ENCODE measurements at places on chromosomes 12 and 14. TPM values are rescaled to one million over a fixed set of nuclear protein-coding genes. Genes with fewer than 3 reads are reported as not detected.
A peak's percentile ranks its signal among the peaks of the same experiment; 100 is the strongest.

GRCh38 chr14:105929327-105930081 is 403.1 kb downstream of the TMEM121 start:
- DNase-seq, result no peak

DNA sequence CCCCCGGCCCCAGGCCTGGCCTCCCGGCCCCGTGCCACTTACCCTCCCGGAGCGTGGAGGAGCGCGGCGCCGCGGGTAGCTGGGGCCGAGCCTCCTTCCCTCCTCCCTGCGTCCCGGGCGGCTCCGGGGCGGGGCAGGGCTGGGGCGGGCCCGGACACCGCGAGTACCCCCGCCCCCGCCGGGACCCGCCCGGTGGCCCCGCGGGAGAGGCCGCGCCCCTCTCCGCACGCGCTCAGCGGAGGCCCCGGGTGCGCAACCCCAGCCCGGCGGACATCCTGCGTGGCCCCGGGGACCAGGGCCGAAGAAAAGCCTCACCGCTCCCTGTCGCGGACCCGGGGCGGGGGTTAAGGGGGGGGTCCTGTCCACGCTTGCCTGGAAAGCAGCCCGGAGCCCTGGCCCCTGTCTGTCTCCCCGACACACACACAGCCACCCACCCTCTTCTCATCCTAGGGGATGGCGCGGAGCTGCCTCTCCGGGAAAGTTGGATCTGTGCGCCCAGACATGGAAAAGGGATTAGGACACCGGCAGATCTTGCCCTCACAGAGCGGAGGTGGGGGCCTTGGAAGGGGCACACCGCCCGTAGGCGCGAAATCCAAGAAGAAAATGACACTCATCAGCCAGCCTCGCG is at the start of gene SYNE3:
Gene SYNE3, minus strand, starts transcription at position 97 of the 628 bp plus-strand sequence. CDS start 40,829 bp downstream, outside the sequence.
- peak; percentile 39 for DNase-seq

- DNase-seq, result no peak
Measured at GRCh38 chr14:75224561-75224960, 48.1 kb upstream of the TMED10 start.

- no peak for DNase-seq
Measured at GRCh38 chr12:52600475-52600874, 788 bp downstream of the KRT72 start.

GRCh38 chr14:64856529-64857445 is 22.9 kb downstream of the SPTB start:
- no peak for DNase-seq

The DENR gene
- total RNA-seq, result 29.5 TPM

The TMEM233 gene
- total RNA-seq, result not detected

The TNFRSF1A gene
- 40.9 TPM for total RNA-seq

The MORN3 gene
- 9.6 TPM for total RNA-seq

DNA sequence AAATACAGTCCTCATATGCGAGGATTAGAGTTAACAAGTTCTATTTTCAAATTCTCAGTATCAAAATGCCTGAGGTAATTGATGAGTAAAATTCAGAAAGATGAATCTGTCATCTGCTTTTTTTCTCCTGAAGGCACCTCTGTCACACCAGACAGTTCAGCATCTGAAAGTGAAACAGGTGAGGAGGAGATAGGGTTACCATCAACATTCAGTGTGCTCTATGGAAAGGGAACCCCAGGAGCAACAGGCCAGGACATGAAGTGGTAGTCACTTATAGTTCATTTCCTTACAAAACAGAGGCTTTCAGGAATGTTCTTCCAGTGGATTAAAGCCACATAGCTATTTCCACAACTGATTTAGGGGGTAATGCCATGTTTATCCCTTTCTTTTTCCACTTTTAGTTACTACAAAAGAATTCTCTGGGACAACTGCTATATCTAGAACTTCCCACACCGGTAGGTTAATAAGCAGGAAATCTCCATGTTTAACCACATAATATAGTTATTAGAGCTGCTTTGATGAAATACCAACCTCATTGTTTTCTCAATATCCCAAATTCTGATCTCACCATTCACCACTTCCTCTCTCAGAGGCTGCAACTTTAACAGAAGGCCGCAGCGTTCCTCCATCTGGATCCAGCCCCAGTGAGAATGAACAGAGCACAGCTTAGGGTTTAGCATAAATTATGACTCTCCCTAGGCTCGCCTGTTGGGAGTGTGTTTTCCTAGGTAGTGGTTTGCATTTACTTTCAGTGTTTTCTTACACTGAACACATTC is 177.0 kb upstream of the CNTN1 start:
- no peak for DNase-seq

DNA sequence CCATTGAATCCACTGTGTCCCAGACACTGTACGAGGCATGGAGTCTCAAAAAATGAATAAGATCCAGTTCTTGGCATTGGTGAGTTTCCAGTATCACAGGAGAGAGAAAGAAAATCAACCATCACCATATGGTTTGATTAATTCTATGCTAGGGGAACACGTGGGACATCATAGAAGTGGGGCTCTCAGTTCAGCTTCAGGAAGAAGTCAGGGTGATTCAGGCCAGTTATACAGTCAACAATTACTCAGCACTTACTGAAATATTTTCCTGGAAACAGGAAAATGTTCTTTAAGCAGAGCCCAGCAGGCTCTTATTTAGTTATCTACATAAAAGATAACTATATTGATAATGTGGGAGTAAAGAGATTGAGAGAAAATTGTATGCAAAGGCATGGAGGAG is 407.2 kb downstream of the NOVA1 start:
- no peak for DNase-seq

DNA sequence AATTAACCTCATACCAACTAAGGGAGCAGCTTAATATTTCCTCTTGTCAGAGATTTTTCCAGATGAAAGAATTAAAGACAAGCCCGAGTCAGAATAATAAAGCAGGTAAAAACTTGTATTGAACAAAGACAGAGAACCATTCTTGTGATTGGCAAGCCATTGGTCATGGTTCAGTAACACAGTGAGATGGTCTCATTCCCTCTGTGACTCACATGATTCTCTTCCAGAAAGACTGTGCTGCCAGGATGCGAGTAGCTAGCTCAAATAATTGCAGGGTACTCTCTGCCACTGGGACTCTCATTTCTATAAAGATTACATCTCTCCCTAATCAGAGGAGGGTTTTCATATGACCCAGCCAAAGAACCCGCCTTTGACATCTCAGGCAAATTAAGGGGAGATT is 179.4 kb downstream of the PHLDA1 start:
- DNase-seq, result no peak

- no peak for DNase-seq
Measured at GRCh38 chr12:11543457-11544158, 105.9 kb upstream of the ETV6 start.

The ESPL1 gene
- total RNA-seq, result 1.1 TPM

GRCh38 chr12:27620121-27620520 is 76.1 kb upstream of the REP15 start:
- DNase-seq, result no peak

- no peak for DNase-seq
Measured at GRCh38 chr14:102565331-102565887, 27.0 kb upstream of the RCOR1 start.

- DNase-seq, result no peak
Measured at GRCh38 chr12:66302827-66303169, 505 bp downstream of the HELB start.

DNA sequence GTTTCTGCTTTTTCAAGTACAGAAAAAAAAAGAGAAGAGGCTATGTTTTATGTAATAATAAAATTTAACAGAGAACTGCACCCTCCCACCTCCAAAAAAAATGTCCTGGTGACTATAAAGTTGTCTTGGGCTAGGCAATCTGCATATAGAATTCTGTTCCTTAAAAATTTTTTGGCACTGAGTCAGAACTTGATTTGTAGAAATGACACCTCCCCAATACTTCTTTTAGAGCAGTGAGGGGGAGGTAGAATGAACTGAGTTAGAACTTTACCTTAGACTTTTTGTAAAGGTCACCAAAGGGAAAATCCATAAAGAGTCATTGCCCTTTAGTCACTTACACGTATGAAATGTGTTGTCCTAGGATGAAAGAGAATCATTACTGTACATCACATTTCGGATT is 80.0 kb downstream of the BTG1 start:
- DNase-seq, result no peak

- no peak for DNase-seq
Measured at GRCh38 chr14:68979722-68980451, 785 bp upstream of the ACTN1 start.

The LBHD2 gene
- not detected for total RNA-seq

- no peak for DNase-seq
Measured at GRCh38 chr12:66500091-66500490, 178.8 kb downstream of the GRIP1 start.
